ENCODE measurements at places on chromosomes 2 and 18.

DNA sequence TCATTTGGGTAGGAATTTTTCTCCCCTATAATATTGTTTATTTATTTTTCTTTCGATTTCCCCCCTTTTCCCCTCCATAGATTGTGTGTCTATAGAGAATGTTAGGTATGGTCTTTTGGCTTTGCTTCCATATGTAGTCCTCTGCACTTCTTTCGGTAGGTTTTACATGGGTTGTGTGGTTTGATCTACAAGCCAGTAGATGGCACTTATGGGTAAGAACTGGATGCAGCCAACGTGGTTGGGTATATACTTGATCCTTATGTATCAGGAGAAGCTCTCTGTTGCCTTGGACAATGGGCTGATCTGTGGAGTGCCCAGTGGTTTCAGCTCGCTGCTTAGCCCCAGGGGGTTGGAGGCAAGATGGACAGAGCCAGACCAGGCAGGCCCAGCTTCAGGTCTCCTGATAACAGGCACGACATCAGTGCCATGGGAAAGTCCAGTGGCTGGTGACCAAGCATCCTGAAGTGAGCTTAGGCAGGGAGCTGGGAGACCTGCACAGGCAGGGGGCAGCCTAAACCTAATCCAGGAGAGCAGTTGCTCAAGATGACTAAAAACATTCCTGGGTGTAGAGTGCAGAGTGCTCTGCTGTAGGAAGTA, 488.3 kb downstream of the CCDC85A start:
- DNase-seq = no peak

DNA sequence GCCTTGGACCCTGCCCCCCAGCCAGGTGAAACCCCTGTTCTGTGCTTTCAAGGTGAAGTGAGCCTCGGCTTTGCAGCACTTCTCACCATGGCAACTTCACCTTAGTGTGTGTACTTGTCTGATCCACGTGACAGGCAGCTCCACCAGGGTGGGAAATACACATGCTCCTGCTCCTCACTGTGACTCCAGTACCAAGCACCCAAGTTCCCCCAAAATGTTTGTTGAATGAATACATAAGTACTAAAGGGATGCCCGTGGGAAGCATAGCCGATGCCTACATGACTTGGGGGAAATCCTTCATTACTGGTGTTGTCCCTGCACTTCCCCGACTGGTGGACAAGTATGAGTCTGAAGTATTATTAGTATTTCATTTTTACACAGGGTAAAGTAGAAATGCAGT, 41.8 kb upstream of the GBX2 start:
- DNase-seq = no peak

DNA sequence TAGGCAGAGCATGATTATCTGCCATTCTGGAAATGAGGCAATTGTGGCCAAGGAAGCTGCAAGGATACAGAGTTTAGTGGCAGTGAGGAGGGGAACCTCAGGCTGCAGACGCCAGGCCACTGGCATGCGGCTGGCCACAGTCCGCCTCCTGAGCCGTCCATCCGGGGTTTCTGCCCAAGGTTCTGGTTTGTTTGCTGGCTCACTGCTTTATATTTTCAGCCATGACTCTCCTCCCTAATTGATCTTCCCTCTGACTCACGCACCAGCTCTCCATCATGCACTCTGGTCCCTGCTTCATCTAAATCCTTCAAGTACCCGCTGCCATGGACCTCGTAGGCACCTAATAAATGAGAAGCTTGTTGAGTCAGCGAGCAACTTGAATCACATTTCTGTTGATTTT, 107.8 kb upstream of the REV1 start:
- DNase-seq = no peak

DNA sequence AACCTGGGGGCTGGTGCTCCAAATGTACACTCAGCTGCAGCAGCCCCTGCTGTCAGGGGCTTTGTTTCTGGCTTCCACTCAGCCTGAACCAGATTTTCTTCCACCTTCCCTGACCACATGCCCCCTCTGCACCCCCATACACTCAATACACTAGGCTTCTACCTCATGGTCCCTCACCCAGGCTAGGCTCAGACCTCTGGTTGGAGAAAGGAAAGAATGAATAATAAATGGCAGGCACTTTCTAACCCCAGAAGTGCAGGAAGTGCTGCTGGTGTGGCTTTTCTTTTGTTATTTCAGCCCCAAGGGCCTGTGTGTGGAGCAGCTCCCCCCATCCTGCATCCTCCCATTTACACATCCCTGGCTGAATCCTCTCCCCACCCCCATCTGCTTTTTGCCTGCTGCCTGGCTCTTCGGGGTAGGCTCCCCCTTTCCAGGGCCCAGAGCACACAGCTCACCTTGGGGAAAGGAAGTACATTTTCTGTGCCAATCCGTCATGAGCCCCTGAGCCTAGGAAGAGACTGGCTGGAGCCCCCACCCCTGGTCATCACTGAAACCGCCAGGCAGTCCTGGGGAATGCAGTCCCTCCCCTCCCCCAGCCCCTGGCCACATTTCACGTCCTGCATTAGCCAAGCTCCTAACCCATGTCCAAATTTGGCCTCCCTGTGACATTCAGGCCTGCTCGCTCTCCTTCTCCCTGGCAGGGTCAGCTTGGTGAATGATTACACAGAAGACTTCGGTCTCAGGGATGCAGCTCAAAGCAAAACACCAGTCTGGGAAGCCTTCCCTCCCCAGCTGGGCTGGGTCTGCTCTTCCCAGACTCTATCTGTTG, 2.6 kb downstream of the DYSF start:
- no peak for DNase-seq

DNA sequence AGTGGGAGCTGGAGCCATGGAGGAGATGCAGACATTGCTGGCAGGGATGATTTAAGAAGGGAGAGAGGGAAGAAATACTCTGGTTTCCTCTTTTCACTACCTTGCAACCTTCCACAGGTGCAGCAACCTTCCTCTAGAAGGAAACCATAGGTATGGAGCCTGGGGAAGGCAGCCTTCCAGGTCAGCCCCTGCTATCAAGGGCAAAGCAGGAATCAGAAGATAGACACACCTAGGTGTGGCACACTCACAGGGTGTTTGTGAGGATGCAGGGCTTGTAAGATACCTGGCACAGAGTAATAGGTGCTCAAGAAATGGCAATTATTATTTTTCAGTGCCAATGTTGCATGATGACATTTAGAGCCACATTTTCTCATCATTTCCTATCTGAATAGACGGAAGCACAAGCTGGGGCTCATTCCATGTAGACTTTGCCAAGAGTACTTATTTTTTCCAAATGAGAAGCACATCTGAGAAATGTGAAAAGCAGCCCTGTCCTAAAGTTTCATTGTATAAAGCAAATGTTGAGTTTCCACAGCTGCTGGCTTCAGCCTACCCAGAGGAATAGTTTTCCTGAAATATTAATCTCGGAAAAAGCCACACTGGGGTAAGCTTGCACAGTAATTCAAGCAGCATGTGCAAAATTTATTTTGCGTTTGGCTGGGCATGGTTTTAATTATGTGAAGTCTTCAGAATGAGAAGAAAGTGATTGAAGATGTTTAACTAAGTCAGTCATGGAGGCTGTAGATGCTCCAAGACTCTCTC, 20.6 kb downstream of the EVA1A start:
- DNase-seq = no peak

DNA sequence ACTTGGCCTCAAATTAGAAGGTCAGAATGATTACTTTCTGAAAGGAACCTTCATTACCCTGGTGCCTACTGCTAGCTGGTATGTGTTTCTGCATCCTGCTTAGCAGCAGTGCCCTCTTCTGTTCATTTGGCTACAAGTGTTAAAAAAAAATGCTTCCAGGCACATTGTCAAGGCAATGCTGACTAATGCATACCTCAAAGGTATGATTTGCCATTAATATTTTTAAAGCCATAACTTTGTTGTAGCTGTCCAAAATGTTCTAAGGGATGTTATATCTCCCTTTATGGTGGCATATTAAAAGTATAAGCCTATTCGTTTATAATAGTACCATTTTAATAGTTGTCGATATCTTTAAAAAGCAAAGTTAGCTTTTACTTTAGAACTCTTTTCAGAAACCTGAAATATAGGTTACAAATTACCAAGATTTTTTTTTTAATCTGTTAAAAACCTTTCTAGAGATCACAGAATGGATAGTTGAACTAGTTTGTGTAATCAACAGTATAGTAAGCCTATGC, 52.0 kb upstream of the FAM171B start:
- DNase-seq = peak; percentile 33

DNA sequence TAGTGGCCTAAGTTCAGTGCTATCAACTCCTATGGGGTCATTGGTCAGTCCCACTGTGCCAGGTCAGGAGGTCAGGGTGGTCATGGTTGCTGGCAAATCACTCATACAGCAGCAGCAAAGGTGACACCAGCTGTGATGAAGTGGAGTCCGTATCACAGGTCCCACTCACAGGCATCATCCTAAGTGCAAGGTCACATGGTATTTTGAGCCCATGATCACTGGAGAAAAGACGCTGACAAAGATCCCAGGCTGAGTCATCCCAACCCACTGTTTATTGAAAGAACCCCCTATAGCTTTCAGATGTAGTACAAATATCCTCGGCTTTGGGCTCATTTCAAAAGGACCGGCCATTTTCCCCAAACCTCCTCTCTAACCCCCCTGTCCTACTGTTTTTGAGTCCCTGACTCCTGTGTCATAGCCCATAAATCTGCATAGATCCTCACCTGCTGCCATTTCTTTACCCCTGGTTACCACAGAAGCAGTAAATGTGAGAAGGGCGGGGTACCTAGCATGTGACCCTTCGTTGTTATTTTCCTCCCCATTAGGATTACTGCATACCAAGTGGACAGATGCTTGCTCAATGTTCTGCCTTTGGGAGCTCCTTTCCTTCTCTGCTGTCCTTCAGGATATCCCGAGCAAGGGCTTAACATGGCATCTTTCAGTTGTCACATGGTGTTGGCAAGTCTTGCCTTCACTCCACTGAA, 107.7 kb downstream of the COL6A3 start:
- DNase-seq = no peak

- DNase-seq = no peak
Observed at GRCh38 chr18:22856870-22857269, 76.3 kb upstream of the RBBP8 start.

- no peak for DNase-seq
Observed at GRCh38 chr2:14677039-14677438, 44.5 kb downstream of the LRATD1 start.

GRCh38 chr18:59002974-59003594, 136.6 kb upstream of the SEC11C start:
- no peak for DNase-seq

DNA sequence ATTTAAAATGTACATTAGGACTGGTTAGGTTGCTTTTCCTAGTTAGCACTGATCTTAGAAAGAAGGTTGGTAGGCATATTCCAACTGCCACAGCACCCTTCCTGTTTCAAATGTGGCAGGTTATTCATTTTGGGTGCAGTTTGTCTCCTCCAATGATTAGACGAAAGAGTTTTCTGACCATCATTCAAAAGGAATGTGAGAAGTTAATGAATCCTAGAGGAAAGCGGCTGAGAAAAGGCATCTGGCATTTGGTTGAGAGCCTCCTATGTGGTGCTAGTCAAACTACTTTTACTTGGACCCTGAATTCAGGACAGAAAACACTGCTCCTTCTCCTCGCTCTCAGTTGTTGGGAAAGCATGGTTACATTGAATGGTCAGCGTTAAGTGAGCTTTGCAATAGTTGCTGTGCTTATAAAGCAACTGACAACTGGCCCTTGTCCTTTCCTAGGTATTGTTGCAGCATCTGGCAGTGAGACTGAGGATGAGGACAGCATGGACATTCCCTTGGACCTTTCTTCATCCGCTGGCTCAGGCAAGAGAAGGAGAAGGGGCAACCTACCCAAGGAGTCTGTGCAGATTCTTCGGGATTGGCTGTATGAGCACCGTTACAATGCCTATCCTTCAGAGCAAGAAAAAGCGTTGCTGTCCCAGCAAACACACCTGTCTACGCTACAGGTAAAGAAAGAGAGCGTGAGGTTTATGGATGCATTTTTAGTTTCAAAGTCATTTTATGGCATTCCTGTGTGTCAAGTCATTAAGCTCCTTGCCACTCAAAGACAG, 6.1 kb downstream of the TGIF1 start:
- DNase-seq = no peak

DNA sequence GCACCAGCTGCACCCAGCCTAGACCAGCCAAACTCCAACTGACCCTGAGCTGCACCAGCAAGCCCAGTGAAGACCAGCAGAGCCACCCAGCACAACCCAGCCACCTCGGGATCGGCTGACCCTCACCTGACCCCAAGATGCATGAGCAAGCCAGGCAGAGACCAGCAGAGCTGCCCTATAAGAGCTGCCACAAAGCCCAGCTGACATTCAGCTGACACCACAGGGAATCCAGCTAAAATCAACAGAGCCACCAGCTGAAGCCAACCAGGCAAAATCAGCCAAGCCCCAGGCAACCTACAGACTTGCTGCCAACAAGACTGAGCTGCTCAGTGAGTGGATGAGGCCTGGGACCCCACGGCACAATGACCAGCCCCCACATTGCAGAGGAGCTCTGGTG, 54.6 kb downstream of the CYP27C1 start:
- no peak for DNase-seq

DNA sequence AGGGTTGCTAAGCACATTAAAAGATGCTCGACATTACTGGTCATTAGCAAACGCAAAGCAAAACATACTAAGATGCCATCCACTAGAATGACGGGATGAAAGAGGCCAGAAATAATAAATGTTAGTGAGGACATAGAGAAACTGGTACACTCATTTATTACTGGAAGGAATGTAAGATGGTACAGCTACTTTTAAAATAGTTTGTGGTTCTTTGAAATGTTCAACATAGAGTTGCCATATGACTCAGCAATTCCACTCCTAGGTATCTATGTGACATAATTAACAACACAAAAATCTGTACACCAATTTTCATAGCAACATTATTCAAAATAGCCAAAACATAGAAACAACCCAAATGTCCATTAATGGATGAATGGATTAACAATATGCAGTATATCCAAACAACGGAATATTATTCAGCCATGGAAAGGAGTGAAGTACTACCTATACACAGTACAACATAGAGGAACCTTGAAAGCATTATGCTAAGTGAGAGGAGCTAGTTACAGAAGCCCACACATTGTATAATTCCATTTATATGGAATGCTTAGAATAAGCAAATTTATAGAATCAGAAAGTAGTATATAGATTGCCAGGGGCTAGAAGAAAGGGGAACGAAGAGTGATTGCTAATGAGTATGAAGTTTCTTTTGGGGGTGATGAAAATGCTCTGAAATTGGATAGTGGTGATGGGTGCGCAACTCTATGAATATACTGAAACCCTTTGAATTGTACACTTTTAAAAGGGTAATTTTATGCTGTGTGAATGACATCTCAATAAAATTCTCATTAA, 61.9 kb upstream of the IL1R1 start:
- peak; percentile 25 for DNase-seq

DNA sequence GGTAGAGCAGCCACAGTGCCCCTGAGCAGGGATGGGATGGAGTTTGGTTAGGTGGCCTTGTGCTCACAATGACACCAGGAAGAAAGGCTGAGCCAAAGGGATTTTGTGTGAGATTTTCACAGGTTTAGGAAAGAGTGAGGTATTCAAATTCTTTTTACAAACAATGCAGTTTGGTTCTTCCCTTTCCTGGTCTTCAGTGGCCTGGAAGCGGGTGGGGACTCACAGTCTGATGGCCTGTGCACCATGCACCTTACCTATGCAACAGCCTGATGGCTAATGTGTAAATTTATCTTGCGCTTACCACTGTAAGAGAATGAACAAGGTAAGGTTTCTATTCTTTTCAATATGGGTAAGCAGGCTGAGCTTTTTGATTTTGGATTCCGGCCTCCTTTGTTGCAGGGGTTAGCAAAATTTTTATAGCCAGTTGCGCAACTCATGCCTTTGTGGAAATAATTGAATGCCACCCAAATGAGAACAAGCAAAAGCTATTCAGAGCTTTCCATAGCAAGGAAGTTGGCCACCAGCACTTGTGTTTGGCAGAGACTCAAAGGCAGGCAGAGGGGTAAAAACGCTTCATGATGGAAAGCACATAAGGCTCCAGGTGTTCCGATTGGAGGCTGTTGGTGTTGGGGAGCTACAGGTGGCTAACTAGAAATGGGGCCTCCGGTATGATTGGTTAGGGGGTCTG, 23.8 kb upstream of the IL1R2 start:
- no peak for DNase-seq

All from GM12864 (cell line).